Activated CD4-positive, alpha-beta T cell treated with anti-CD3 and anti-CD28 coated beads for 36 hours (primary cell): ENCODE measurements at places on chromosomes 7 and 10. TPM values are rescaled to one million over a fixed set of nuclear protein-coding genes. Genes with fewer than 3 reads are reported as not detected.

CREB3L2 gene
- 28.7 TPM for total RNA-seq

SPDYE2B gene
- total RNA-seq = not detected

ATAD1 gene
- total RNA-seq = 46.8 TPM

TRIM50 gene
- not detected for total RNA-seq

MYH16 gene
- not detected for total RNA-seq

SORCS1 gene
- total RNA-seq = not detected

DNA sequence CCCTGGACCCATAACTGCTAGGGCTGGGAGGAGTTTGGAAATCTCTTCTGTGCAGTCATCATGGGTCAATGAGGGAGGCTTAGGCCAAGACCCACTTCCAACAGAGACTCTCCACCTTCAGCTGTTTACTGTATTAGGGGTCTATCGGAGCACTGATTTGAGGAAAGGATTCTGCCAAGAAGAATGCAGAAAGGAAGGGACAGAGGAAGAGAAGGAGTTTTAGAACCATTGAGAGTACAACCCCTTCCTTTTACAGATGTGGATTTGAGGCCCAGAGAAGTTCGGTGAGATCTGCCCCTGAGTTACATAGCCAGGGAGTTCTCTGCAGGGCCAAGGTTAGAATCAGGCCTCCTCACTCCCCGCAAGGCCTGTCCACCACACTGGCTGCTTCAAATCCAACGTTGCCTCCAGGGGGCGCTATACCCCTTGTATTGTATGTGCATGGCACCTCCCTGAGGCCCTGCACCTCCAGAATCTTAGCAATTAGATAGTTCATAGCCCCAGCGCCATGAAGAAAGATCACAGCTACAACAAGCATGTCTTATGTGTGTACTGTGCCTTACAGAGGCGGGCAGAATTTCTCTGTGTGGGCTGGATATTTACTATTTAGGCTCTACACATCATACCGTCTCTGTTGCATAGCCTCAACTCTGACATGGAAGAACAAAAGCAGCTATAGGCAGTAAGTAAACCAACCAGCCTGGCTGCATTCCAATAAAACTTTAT lies 246.8 kb downstream of the SKIDA1 start:
- DNase-seq = peak; percentile 92

DNA sequence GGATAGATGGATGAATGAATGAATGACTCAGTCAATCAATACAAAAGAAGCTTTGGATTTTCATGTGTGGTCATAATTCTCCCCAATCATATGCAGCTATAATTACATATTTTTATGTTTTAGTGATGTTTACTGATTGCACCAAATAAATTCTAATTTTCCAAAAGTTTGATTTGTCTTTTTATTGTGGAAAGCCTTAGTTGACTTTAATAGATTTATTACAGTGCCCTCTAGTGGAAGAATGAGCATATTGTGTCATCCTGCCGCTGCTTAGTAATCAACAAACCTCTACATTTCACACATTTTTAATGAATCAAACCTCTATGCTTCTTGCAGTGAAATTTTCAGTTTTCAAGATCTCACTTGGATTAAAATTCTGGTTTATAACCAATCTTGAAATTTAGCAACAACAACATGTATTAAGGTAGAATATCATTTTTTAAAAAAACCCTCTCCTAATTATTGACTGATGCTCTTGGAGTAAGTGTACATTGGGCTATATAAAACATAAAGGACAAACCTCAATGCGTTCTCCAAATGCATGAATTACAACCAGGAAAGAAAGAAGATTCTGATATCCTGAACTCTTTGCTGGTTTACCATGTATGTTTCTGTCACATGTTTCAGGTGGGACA lies 55.6 kb upstream of the PNLIP start:
- no peak for DNase-seq

DNA sequence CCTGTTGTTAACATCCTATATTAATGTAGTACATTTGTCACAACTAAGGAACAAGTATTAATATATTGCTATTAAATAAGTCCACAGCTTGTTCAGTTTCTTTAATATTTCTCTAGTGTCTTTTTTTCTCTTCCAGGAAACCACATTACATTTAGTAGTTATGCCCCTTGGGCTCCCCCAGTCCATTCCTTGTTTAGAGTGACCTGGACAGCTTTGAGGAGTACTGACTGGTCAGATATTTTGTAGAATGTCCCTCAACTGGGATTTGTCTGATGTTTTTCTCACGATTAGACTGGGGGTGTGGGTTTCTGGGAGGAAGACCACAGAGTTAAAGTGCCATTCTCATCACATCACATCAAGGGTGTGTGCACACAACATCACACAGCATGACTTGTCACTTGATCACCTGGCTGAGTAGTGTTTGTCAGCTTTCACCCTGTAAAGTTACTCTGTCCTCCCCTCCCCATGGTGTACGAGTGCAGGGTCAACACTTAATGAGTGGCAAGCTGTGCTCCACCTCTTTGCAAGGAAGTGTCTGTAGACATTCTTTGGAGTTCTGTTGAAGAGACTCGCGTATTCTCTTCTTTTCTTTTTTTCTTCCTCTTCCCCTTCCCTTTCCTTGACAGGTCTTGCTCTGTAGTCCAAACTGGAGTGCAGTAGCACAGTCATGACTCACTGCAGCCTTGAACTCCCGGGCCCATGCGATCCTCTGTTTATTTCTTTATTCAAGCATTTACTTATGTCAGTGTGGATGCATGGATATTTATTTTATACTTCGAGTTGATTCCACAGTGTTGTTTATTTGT lies 10.2 kb downstream of the LMTK2 start:
- no peak for DNase-seq

DNA sequence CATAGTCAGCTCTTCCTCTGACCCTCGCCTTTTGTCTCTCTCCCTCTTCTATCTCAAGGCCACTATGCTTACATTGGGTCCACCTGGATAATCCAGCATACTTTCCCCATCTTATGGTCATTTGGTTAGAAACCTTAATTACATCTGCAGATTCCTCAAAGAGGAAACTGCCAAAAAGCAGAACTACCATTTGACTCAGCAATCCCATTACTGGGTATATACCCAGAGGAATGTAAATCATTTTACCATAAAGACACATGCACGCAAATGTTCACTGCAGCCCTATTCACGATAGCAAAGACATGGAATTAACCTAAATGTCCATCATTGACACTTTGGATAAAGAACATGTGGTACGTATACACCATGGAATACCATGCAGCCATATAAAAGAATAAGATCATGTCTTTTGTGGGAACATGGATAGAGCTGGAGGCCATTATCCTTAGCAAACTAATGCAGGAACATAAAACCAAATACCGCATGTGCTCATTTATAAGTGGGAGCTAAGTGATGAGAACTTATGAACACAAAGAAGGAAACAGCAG lies 114.8 kb upstream of the NPY start:
- DNase-seq = no peak

DNA sequence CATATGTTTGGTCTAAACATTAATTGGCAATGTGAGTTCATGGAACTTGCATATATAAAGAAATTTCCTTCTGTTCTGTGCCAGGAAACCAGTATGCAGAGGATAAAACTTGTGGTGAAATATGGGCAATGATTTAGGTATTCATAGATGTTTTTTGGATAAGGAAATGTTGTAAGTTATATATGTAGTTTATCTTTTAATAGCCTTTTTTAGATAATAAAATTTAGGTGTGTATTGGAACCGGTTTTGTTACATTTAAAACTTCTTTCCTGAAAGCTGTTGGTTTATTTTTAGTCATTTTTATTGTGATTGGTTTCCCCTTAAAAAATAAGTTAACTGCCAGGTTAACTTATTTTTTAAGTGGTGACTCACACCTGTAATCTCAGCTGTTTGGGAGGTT lies 22.1 kb downstream of the TAX1BP1 start:
- DNase-seq = no peak

DNA sequence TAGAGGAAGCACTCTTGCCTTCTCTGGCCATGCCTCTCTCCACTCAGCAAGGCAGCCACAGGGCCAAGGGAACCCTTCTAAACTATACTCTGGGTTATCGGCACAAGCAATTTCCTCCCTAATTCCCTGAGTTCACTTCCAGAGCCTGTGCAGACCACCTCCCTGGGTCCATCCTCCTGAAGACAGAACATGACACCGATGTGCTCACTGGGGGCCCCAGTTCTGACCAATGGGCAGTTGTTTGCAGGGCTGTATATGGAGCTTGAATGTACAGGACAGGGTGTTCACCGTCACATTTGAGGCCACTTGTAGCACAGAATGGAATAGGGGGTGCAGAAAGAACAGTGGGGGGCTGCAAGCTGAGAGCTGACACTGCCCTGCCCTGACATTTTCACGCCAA lies 77.7 kb downstream of the TFEC start:
- no peak for DNase-seq

- no peak for DNase-seq
Measured at GRCh38 chr10:48905311-48905710, 34.3 kb downstream of the LRRC18 start.

DNA sequence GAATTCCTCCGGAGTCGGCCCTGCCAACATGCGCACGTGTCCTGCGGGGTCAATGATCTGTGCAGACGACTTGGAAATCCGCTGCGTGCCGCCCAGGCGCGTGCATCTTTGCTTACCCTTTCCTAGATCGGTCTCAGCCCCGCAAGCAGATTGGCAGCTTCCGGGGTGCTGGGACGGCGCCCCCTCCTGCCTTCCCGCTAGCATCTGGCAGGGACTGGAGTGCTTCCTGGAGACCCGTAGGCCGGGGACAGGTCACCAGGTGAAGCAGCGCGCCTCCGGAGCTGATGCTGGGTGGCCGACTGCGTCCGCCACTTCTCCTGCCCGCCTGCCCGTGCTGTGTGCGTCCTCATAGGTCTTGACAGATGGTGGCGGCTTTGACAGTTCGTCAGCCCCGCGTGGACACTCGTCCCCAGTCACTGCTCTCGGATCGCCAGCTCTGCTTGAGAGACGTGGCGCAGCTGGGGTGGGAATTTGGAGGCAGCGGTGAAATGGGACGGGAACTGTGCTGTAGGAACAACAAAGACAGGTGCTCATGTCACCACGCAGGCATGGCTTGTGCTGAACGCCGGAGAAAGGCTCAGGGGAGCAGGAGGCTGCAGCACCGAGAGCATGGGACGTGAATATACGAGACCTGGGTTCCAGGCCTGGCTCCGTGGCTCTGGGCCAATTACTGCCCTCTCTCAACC lies 21.9 kb upstream of the KCNK18 start:
- DNase-seq = peak; percentile 34

DNA sequence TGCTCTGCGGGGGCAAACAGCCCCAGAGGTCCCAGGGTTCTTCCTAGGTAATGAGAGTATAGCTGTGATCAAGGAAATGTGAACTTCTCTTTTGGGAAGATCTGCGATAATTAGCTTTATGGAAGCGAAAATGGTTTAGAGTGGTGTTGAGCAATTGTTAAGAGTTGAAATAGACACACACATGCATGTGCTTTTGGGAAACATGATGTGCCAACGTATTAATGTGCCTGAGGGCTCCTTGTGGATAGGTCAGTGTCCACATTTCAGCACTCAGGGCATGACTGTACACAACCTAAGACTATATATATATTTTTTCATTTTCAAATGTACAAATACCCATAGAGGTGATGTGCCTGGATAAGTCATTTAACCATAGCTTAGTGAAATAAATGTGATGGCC lies 67.0 kb downstream of the GSDME start:
- DNase-seq = no peak

DNA sequence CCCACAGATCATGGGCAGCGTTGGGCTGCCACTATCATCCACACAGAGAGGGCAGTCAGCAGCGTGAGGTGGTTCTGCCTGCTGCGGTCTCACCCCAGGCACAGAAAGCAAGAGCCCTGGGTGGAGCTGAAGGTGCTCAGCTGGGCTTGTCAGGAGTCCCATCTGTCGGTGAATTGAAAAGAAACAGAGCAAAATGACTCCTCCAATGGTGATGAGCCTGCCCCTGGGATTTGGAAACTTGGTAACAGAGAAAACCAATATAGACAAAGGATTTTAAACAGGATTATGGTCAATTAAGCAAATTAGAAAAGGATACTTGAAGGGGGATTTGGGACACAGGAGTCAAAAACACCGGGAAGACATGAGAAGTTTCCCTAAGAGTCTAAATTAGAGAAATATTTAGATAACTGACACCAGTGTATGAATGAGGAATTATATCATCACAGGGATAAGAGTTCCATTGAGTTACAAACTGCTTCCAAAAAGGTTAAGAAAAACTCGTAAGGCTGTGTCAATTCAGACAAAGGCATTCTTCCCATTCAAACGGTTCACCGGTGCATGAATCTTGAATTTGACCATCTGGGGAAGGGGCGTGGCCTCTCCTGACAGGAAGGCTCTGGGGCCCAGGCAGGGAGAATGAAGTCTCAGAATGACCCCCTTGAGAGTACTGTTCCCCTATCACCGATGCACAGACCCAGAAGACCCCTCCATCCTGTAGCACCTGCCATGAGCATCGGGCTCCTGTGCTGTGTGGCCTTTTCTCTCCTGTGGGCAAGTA lies 70.0 kb upstream of the PRSS58 start:
- no peak for DNase-seq

GRCh38 chr7:130208516-130208915 lies 856 bp downstream of the SSMEM1 start:
- no peak for DNase-seq

- DNase-seq = no peak
Measured at GRCh38 chr10:131531265-131532190, 220.0 kb upstream of the TCERG1L start.

GRCh38 chr10:12945690-12946359 lies 55.7 kb downstream of the CCDC3 start:
- DNase-seq = no peak

DNA sequence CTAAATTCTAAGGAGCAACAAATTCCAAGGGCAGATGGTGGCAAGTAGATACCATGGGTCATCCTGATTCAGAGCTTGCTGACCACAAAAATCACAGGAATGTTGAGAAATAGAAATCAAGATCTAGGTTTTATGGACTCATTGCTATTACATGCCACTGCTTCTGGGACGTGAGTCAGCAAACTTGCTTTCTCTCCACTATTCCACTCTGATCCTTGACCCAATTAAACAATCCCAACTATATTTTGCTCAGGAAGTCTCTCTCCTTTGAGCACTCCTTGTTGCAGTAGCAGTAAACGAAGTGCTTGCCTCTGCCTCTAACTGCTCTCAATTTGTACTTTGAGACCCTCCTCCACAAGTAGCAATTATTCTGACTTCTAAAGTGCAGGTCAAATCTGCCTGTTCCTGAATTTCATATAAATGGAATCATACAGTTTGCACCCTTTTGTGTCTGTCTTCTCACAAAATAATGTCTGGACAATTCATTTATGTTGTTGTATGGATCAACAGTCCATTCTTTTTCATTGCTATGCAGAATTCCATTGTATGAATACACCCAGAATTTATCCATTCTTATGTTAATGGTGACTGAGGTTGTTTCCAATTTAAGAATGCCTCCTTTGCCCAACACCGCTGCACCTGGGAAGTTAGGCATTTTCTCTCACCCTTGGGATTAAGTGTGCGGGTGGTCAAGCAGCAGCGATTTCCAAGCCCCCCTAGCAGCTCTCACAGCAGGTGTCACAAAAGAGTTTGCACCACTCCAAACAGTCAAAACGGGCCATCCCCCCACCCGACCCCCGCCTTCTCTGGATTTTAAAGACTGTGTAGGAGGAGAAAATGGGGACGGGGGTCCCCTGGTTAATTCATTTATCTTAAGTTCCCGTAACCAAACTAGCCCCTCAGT lies 35.9 kb downstream of the ACSM6 start:
- no peak for DNase-seq

- DNase-seq = no peak
Measured at GRCh38 chr10:102948786-102949185, 30.7 kb downstream of the CNNM2 start.

- DNase-seq = no peak
Measured at GRCh38 chr7:8435590-8436545, 2.5 kb downstream of the NXPH1 start.

GRCh38 chr10:102763037-102763607 lies 19.4 kb downstream of the WBP1L start:
- DNase-seq = no peak
